ENCODE measurements at places on chromosomes 12 and 14.

GRCh38 chr12:52657250-52657902 is 5.4 kb upstream of the KRT2 start:
- no peak for DNase-seq

DNA sequence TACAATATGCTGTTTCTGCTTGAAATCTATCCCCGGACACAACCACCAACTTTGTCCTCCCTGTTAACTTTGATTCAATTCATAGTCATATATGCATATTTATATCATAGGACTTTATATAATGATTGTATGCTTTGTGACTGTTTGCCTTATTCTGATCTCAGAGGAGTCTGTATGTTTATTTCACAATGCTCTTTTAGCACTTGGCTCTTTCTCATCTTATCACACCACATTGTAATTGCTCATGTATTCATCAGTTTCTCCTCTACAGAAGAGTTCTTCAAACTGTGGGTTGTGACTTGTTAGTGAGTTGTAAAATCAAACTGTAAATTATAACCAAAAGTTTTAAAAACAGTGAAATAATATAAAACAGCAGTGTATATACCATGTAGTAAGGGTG is 21.7 kb upstream of the PPM1A start:
- no peak for DNase-seq

- no peak for DNase-seq
Observed at GRCh38 chr14:79511146-79511545, 700.2 kb downstream of the DIO2 start.

- peak; percentile 10 for DNase-seq
Observed at GRCh38 chr12:97535582-97535981, 73.0 kb downstream of the RMST start.

DNA sequence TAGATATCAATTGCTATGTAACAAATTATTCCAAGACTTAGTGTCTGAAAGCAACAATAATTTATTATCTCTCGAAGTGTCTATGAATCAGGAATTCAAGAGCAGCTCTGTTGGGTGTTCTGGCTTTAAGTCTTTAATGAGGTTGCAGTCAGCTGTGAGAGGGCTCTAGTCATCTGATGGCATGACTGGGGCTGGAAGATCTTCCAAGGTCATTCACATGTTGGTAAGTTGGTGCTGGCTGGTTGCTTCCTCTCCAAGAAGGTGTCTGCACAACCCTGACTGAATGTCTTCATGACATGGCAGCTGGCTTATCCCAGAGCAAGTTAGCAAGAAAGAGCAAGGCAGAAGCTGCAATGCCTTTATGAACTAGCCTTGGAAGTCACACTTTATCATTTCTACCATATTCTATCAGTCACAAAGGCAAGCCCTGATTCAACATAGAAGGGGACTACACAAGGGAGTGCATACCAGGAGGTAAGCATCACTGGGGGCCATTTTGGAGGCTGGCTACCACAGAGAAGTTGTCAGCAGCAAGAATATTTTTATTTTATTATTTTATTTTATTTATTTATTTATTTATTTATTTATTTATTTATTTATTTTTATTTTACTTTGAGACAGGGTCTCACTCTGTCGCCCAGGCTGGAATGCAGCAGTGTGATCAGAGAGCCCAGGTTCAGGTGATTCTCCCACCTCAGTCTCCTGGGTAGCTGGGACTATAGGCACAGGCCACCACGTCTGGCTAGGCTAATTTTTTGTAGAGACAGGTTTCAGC is 7.6 kb upstream of the SLC38A2 start:
- DNase-seq, result no peak

DNA sequence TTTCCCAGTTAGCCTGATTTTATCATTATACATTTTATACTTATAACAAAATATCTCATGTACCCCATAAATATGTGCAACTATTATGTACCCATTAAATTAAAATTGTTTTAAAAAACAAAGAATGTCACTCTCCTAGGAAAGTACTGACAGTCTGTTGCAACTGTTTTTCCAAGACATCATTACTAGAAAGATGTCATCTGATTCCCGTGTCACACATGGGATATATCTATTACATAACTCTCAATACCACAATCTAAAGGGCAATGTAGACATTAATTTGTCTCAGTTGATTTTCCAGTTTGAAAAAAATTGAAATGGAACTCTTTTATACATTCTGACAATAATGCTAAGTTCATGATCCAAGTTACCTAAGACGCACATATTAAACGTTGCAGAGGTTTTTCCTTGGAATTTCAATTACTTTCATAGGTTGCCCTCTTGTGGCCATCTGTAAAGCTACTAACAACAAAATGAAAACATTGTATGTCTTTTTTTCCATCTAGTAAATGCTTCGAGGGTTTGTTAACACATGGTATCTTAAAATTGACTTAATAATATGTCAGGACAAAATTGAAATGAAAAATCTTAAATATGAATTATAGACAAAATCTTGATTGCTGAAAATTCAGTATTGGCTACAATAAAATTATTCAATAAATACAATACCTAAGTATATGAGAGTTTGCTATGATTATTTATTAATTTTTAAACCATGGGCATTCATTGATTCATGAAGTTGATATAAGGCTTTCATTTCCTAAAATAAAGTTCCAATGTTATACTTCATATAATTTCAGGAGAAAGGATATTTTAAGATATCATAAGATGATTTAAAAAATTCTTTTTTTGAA is 131.6 kb downstream of the PPFIA2 start:
- DNase-seq, result peak; percentile 50

DNA sequence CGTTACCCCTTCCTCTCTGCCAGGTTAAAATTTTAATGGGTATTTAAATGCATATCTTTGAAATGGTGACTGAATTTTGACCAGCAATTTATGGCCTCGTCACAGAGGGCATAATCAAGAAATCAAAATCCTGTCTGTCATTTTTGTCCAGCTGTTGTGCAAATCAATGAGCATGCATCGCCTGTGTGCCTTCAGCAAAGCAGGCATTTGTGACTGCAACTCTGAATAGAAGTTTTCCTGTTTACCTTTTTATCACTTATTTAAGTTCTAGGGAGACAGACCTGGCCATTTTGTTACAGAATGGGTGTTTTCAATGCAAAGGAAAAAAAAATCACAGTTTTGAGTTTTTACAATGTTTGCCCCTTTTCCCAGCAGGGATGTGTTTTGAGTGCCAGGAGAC is 107.4 kb downstream of the PPM1A start:
- no peak for DNase-seq

- peak; percentile 8 for DNase-seq
Observed at GRCh38 chr12:59844750-59845149, 248.9 kb downstream of the SLC16A7 start.

- DNase-seq, result peak; percentile 77
Observed at GRCh38 chr14:99879401-99880295, 86.4 kb downstream of the EML1 start.
